ENCODE measurements at places on chromosomes 4 and X. TPM values are rescaled to one million over a fixed set of nuclear protein-coding genes. Genes with fewer than 3 reads are reported as not detected.

DNA sequence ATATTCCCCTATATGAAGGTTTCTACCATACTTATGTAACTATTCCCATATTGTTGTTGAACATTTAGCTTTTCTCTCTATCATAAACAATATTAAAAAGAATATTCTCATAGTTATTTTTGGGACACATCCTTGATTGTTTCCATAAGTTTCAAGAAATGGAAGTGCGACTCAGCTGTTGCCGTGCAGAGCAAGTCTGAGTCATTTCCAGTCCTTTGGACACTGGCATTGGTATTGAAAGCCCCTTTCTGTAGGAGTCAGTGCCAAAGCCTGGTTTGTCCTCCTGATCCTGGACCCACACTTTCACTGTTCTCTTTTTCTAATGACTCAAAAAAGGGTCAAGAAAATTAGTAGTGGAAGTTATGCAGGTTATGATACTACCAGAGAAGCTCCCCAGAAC, 108.3 kb upstream of the DIAPH2 start:
- no peak for DNase-seq
- no peak overlapping the region for H3K4me3 ChIP-seq
- no peaks in the 10 kb centered on the region for H3K4me1 ChIP-seq
- no peaks in the 10 kb centered on the region for H3K27me3 ChIP-seq
- no peak overlapping the region for H3K27ac ChIP-seq

- peaks cover 6% of the 10 kb centered on the region for H3K4me1 ChIP-seq
- H3K27ac ChIP-seq, result no peak overlapping the region
- H3K36me3 ChIP-seq, result no peaks in the 10 kb centered on the region
- H3K4me3 ChIP-seq, result no peak overlapping the region
- no peak for DNase-seq
Measured at GRCh38 chr4:159435561-159436023, 332.7 kb downstream of the RAPGEF2 start.

- H3K4me1 ChIP-seq, result no peaks in the 10 kb centered on the region
- H3K36me3 ChIP-seq, result no peaks in the 10 kb centered on the region
- DNase-seq, result no peak
- no peaks in the 10 kb centered on the region for H3K27me3 ChIP-seq
- no peak overlapping the region for H3K27ac ChIP-seq
Measured at GRCh38 chrX:128676651-128677050, 624.4 kb upstream of the ACTRT1 start.

- H3K4me3 ChIP-seq, result no peak overlapping the region
- H3K4me1 ChIP-seq, result no peaks in the 10 kb centered on the region
- no peak for DNase-seq
- no peaks in the 10 kb centered on the region for H3K36me3 ChIP-seq
- no peaks in the 10 kb centered on the region for H3K27me3 ChIP-seq
- no peak overlapping the region for H3K27ac ChIP-seq
Measured at GRCh38 chr4:5026371-5026770, 7.1 kb upstream of the CYTL1 start.

GRCh38 chr4:114398410-114398809, 200.2 kb upstream of the UGT8 start:
- no peaks in the 10 kb centered on the region for H3K36me3 ChIP-seq
- no peak overlapping the region for H3K4me3 ChIP-seq
- no peak overlapping the region for H3K27ac ChIP-seq

GRCh38 chr4:83261307-83261706, 23.3 kb downstream of the COQ2 start:
- no peaks in the 10 kb centered on the region for H3K4me1 ChIP-seq
- peaks cover 29% of the 10 kb centered on the region for H3K36me3 ChIP-seq
- H3K4me3 ChIP-seq, result no peak overlapping the region
- H3K27me3 ChIP-seq, result no peaks in the 10 kb centered on the region

DNA sequence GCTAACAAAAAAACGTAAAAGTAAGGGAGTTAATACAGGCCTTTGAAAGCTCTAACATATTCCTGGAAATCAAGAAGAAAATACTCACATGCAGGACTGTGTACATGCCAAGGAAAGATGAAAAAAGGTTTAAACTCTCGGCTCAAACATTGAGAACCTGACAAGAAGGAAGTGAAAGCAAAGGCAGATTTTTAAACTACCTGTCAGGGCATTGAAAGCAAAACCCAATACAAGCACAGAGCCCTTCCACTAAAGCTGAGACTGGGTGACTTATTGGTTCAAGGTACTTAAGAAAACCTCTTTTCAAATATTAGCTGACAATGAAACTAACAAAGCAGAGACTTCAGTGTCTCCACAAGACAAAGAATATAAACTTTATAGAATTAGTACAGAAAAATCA, 313.0 kb upstream of the GRID2 start:
- H3K27ac ChIP-seq, result no peak overlapping the region
- DNase-seq, result no peak
- no peak overlapping the region for H3K4me3 ChIP-seq
- H3K27me3 ChIP-seq, result no peaks in the 10 kb centered on the region
- H3K4me1 ChIP-seq, result no peaks in the 10 kb centered on the region

- H3K36me3 ChIP-seq, result no peaks in the 10 kb centered on the region
- no peaks in the 10 kb centered on the region for H3K27me3 ChIP-seq
- DNase-seq, result no peak
Measured at GRCh38 chr4:7547368-7548040, 112.8 kb upstream of the PSAPL1 start.

PABPC4L gene
- total RNA-seq, result not detected

BEND2 gene
- total RNA-seq, result not detected

PNMA6F gene
- not detected for total RNA-seq

MAP7D2 gene
- total RNA-seq, result 0.90 TPM

Measured in activated naive CD8-positive, alpha-beta T cell treated with anti-CD3 and anti-CD28 coated beads for 36 hours (primary cell).